ENCODE measurements at places on chromosomes 1 and 21. TPM values are rescaled to one million over a fixed set of nuclear protein-coding genes. Genes with fewer than 3 reads are reported as not detected.

DNA sequence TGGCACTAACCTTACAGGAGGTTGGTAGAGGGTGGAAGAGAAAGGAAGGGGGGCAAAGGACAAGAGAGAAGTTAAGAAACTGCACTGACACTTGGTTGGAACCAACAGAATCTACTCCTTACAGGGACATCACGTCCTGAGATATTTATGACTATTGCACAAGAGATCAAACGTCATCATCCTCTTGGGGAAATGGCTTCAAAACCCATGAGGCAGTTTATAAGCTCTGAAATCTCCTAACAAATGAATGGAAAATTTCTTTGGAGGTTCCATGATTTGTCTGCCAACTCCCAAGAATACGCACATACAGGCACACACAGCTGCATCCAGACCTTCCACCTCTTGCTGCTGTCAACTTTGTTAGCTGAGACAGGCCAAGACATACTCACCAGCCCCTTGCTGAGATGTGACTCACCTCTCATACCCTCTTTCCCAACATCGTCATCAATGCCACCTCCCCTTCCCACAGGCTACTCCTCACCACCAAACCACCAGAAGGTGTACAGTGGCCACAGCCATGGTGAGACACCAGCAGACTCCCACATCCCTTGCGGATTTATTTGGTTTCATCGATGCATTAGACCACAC lies 135.5 kb downstream of the SETD4 start:
- H3K27ac ChIP-seq, result peak overlapping the region; percentile 69
- H3K27me3 ChIP-seq, result no peaks in the 10 kb centered on the region
- no peak for DNase-seq
- peaks cover 16% of the 10 kb centered on the region for H3K4me1 ChIP-seq
- H3K4me3 ChIP-seq, result no peak overlapping the region

DNA sequence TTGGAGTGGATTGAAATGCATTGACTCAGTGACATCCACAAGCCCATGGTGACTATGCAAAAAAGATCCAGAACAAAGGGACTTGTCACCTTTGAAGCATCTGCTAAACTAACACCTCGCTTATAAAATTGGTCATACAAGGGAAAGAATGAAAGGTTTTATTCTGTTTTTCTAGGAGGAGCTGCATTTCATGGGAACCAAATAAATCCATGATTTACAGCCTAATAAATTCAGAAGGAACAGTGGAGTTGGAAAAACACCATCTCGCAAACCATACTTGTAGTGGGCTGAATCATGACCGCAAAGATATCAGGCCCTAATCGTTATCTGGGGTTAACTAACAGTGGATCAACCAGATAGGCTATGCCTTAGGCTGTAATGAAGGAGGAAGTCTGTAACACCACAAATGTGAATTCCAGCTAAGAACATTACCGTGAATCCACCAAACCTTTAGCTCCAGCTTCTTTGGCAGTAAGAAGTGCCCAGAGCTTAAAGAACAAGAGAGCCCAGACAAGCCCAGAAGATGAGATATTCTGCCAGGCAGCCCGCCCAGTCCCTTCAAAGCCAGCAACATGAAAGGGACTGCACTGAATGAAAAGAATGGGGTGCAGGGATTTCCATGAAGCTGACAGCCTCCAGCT lies 27.4 kb downstream of the RSPH1 start:
- no peak overlapping the region for H3K27ac ChIP-seq
- H3K4me1 ChIP-seq, result peaks cover 8% of the 10 kb centered on the region
- DNase-seq, result peak; percentile 13
- no peak overlapping the region for H3K4me3 ChIP-seq
- no peaks in the 10 kb centered on the region for H3K27me3 ChIP-seq
- H3K36me3 ChIP-seq, result no peaks in the 10 kb centered on the region

GRCh38 chr1:90579212-90579802 lies 137.8 kb downstream of the BARHL2 start:
- H3K4me3 ChIP-seq, result no peak overlapping the region
- H3K27me3 ChIP-seq, result no peaks in the 10 kb centered on the region
- DNase-seq, result no peak
- no peaks in the 10 kb centered on the region for H3K4me1 ChIP-seq
- no peak overlapping the region for H3K27ac ChIP-seq

The RGS8 gene
- total RNA-seq, result not detected

DNA sequence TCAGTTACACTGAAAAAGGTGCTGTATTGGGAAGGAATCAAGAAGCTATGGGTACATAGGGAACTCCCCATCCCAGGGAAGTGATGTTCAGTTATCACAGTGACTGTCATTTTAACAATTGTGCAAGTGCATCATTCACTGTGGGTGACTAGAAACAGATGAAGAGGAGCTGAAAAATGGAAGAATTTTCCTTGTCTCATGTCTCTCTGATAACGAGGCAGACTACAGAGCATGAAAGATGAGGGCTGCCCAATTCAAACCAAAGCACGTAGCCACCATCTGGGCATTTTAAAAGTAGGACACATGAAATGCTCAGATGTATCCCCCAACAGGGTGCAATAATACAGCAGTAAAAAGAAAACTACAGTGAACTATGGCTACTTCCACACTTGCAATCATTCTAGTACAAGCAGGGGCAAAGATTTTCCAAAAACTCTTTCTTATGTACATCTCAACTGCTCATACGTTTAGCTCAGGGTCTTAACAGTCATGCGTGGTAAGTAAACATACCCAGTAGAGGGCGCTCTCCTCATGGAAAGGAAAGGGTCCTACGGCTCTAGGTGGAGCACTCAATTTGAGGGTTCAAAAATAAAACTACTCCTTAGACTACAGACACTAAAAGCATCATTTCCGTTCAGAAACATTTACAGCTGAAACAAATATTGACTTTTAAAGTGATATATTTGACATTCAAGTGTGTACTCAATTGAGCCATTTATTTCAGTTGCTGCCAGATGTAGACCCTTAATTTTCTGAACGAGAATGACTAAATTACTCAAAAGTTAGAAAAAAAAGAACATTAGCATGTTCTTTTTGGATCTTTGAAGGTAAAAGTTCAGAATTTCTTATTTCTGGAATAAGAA lies 143.2 kb downstream of the KCTD3 start:
- no peak for DNase-seq
- no peak overlapping the region for H3K4me3 ChIP-seq
- no peaks in the 10 kb centered on the region for H3K36me3 ChIP-seq
- H3K27ac ChIP-seq, result no peak overlapping the region

The AMY2A gene
- not detected for total RNA-seq

GRCh38 chr1:116075990-116076389 lies 35.2 kb upstream of the MAB21L3 start:
- H3K4me3 ChIP-seq, result no peak overlapping the region
- H3K4me1 ChIP-seq, result no peaks in the 10 kb centered on the region
- peaks cover 3% of the 10 kb centered on the region for H3K36me3 ChIP-seq
- no peak for DNase-seq
- no peak overlapping the region for H3K27ac ChIP-seq

DNA sequence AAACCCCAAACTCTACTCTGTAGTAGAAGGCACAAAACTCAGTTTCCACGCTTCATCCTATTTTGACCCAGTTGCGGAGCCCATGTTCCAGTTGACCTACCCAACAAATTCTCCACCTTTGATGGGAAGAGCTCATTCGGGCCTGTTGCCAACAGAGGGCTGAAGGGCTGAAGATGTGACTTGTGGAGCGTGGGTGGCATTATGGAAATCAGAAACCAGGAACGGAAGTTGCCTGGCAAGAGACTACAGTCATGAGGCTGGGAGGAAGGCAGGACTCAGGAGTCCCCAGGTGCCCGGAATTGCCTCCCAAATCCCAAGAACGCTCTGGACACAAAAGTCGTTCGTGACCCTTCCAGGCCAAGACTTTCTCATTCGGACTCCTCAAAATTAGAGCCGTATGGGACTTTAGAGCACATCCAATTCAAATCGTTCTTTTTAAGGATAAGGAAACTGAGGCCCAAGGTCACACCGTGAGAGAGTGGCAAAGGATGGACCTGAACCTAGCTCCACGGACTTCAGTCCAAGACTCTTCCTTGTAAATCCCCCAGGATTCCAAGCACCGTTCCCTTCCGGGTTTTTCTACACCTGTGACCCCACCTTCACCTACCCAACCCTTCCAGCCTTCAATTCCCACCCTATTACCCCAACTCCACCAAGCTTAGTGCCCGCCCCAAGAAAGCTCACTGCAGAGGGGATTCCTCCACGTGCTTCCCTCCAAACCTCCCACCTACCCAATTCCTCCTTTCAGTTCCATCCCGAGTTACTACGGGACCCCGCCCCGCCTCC lies 739 bp downstream of the SMG5 start:
- H3K36me3 ChIP-seq, result peaks cover 34% of the 10 kb centered on the region
- peak overlapping the region; percentile 86 for H3K4me3 ChIP-seq
- DNase-seq, result no peak
- peaks cover 43% of the 10 kb centered on the region for H3K4me1 ChIP-seq

GRCh38 chr1:178724728-178725465 lies at the start of gene RALGPS2:
Gene RALGPS2 (plus strand): TSS chr1:178725244. CDS start chr1:178776765, 51,521 bp downstream.
- no peaks in the 10 kb centered on the region for H3K36me3 ChIP-seq
- peak; percentile 63 for DNase-seq
- peaks cover 18% of the 10 kb centered on the region for H3K4me1 ChIP-seq
- peak within 1 kb of the TSS; percentile 78 for H3K4me3 ChIP-seq

- no peak overlapping the region for H3K27ac ChIP-seq
- H3K4me3 ChIP-seq, result no peak overlapping the region
- no peaks in the 10 kb centered on the region for H3K36me3 ChIP-seq
- no peak for DNase-seq
These were observed 157.3 kb downstream of the ZNF281 start for GRCh38 chr1:200252531-200252930.

- H3K4me1 ChIP-seq, result no peaks in the 10 kb centered on the region
- no peak overlapping the region for H3K27ac ChIP-seq
- no peaks in the 10 kb centered on the region for H3K36me3 ChIP-seq
These were observed 50.6 kb upstream of the SLC45A1 start for GRCh38 chr1:8267307-8267706.

The CELA3B gene
- total RNA-seq, result not detected

Data from suprapubic skin (tissue), 4 donors.